ENCODE measurements at places on chromosomes 3 and 15. TPM values are rescaled to one million over a fixed set of nuclear protein-coding genes. Genes with fewer than 3 reads are reported as not detected.

The ADAM10 gene
- 44.8 TPM for total RNA-seq

The SAMD7 gene
- not detected for total RNA-seq

The UBE2E1 gene
- total RNA-seq, result 62.5 TPM

DNA sequence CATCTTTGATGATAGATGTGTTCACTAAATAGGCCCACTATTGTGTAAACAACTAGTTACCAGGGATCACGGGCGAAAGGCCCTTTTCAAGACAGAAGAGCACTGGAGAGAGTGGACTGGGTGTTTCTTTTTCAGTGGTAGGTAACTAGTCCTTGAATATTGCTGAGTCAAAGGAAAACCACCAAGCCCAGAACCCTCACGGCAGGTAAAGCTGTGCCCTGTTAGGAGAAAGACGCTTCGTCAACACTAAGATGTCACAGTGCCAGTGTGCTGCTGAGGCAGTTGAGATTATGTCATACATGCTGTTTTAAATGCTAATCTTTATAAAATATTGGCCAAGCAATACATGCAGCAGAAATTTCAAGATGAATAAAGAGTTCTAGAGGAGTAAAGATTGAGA lies 578.6 kb downstream of the PYDC2 start:
- no peak for DNase-seq

- DNase-seq, result no peak
Observed at GRCh38 chr3:49454898-49455681, 15.0 kb upstream of the DAG1 start.

DNA sequence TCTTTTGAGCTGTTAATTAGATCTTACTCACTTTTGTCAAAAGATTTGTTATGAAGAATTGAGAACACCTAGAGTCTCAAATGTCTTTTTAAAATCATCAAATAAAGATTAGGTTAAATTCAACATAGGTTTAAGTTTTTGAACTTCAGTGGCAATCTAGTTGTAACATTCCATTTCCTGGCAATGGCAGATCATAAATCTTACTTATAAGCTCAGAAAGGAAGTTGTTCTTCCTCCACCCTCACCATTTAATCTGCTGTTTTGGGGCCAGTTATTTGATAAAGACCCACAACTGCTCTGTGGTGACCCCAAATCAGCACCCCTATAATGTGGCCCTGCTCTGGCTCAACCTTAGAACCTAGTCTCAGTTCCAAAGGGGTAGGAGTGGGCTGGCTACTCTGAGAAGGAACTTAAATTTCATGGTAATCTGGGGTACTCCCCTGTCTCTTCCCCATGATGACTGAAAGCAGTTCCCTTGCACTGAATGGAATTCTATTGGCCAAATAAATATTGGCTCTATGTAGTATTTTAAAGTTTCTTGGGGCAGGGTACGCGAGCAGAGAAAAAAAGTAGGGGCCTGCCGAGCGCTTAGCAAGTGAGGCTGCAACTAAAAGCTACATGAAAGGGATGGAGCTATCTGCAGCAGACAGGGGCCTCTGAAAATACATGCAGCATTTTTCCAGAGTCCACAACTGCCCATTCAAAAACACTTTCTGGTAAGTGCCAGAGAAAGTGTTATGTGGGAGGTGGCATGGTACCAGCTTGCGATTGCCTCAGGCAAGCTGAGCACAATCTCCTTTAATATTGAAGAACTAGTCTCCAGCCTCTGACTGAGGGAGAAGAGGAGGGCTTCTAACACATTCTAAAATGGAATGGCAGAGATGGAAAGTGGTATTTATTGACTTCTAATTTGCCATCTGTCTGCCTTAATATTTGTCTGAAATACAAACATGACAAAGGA lies 103.6 kb upstream of the RASGRP1 start:
- DNase-seq, result no peak

DNA sequence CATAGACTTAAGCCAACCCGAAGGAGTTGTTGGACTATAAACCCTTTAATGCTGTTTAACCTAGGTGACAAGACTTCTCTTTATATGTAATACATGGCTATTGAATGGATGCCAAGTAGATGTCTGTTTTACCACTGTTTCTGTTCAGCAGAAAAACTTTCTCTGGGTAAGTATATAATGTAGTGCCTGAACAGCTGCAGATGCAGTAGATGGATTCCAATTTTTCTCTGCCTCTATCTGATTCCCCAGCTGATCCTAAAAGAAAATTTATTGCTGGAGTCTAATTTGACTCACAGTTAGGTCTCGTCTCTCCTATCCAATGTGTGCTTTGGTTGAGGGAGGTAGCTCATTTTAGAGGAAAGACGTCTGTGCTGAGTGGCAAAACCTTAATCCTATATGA lies 256.5 kb upstream of the CBLB start:
- no peak for DNase-seq

DNA sequence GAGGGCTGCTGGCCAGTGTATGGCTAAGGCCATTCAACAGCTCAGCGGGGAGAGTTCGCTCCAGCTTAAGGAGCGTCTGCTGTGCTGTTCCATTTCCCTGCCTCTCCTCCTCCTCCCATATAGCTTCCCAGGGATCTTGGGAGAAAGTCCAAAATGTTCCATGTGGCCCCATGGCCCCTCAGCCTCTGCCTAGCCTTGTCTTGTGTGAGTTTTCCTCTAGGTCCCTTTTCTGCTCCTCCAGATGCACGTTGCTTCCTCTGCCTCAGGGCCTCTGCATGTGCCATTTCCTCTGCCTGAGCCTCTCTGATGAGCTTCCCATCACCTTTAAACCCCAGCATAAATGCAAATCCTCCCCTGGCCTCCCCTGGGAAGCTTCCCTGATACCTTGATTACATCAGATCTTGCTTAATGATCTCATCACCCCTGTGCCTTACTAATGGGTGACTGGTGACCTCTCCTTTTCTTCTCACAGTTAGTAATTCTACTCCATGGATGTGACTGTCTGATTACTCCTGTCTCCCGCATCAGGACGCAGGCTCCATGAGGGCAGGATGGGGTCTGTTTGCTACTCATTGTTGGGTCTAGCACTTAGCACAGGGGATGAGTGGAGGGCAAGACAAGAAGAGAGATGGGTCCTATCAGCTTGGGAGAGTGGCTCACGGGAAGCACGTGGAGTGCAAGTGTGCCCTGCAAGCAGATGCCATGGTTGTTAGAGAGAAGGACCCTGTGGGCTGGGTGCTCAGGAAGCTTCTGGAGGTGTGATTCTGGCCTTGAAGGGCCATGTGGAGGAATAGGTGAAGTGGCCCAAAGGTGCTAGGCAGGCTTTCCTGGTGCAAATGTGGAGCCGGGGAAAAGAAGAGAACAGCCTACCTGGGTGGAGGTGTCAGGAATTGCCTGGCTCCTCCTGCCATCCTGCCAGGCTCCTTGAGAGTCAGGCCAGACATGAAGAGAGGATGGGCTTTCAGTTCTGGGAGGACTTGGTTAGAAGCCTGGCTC lies 23.8 kb downstream of the ITGA11 start:
- peak; percentile 78 for DNase-seq

DNA sequence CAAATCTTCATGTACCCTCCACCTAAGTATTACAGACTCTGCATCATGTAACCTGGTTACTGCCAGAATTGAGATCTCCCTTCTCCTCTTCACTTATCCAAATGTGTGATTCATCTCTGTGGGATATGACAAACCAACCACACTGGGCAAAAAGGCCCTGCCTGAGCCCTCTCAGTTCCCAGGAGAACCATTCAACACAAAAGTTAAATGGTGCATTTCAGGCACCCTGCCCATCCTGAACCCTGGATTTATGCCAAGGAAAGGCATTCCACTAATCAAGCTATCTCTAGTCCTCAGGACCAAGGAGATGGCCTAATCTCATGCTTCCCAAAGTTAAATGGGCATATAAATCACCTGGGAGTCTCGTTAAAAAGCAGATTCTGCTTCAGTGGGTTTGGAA lies 108.5 kb downstream of the TNIK start:
- DNase-seq, result no peak

- DNase-seq, result peak; percentile 21
Observed at GRCh38 chr15:68407141-68407885, 24.6 kb downstream of the ITGA11 start.

DNA sequence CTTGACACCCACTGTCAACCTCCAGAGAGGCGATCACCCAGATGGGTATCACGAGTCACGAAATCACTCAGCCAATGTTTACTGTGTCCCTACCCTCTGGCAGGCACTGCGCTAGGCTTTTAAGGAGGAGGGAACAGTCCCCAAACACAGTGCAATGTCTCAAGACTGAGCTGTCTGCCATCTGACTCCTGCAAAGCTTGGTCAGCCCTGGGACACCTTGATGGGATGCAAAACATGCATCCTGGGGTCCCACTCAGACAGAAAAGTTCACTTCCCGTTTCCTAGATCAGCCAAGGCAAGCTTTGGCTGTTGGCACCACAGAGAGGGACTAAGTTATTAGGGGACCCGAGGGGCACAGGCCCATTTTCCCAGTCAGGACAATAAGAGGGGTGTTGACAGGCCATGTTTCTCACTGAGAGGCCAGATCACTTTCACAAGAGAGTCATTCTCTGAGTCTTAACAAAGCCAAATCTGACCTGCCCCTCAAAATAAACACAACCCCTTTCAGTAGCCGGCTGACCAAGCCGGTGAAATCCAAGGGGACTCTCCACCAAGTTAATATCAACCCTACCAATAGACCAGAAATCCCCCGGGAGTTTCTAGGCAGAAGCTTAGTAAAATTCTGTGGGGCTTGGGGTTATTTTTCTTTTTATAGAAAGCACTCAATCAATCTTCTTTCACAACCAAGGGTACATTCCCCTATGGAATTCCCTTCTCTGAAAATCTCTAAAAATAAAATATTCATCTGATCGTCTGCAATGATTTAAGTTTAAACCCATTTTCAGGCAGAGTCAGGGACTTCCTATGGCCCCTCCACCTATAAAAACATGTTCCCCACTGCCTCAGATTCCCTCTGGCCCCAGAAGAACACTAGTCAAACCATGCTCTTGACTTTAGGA lies 3.5 kb downstream of the RFTN1 start:
- no peak for DNase-seq
